ENCODE measurements at places on chromosomes 11 and 22.
A peak's percentile ranks its signal among the peaks of the same experiment; 100 is the strongest.

- no peak for DNase-seq
These were observed 93.7 kb downstream of the CCDC83 start for GRCh38 chr11:85948884-85949283.

GRCh38 chr11:115720602-115721245 is 216.5 kb upstream of the CADM1 start:
- DNase-seq, result no peak

DNA sequence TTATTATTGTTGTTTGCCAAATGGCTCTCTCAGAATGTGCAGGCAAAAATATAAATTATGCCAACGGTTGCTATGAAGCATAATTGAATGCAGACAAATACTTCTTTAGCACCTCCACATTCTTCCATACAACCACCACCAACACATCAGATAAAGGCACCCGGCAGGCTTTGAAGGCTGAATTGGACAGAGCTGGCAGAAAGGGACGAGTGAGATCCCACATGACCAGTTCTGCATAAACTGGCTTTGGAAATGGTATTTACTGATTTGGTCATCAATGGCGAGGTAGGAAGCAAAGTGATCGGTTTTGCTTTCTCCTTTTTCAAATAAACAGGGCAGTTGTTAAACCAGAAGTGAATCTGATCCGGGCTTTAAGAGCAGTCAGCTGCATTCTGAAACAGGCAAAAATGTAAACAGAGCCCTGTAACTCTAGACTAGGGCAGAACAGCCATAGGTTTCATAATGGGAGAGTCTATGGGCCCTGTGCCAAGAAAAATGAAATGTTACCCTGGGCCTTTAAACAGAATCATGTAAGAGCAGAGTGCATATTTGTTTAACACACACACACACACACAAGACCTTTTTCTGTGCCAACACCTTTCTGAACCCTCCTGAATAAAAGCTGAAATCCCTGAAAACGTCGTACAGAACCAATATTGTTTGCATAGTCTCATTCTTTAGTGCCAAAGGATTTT is 97.7 kb downstream of the MPPED2 start:
- no peak for DNase-seq

DNA sequence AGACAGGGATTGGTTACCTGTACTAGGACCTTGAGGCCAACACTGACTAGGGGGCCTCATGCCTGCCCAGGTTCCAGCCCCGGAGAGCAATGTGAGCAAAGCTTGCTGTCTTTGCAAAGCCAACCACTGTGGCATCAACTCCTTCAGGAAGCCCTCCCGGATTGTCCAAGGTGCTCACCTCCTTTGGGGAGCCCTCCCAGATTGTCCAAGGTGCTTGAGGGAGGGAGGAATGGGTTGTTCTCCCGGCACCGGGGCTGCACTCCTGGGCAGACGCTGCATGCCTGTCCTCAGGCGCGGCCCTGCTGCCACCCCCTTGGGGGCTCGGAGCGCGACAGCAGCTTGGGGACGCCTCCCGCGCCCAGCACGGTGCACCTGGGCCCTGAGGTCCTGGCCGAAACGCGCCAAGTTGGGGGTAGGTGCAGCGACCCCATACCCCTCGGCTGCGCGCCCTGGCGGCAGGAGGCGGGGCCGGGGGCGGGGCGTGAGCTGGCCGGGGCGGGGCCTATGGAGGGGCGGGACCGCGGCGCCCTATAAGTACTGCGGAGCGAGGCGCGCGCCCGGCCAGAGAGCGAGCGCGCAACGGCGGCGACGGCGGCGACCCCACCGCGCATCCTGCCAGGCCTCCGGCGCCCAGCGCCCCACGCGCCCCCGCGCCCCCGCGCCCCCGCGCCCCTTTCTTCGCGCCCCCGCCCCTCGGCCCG is at the start of gene CD81:
CD81 (plus strand) TSS at position 560 of the 701 bp plus-strand sequence. CDS start 240 bp downstream, outside the sequence.
- peak; percentile 53 for DNase-seq

DNA sequence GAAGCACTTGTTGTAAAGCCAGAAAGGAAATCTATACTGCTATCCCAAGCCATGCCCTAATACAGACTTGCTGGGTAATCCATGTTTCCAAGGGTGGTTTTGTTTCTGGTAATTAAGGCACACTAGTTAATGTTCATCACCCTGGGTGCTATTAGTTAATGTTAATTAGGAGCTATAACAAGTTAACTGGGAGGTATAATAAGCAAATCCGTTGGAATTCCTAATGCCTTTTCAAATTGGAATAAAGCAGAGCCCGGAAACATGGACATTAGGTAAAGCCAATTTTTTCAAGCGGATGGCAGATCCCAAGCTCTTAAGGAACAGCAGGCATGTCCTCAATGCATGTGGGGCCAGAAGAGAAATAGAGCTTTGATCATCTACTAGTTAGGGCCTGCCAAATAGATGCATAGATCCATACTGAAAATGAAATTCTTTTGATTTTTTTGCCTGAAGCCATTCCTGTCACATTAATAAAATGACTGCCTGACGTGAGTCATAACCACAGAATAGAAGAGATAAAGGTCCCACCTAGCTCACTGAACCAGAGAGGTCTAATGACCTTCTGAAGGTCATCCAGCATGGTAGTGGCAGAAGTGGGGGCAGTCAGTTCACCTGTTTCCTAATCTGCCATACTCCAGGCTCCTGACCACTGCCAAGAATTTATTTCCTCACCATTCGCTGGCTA is 28.5 kb upstream of the CCDC34 start:
- no peak for DNase-seq

All from activated CD4-positive, alpha-beta T cell treated with anti-CD3 and anti-CD28 coated beads, Interleukin-2, amount 50 U/mL, for 24 hours (primary cell).